Foreskin melanocyte (primary cell): ENCODE measurements at places on chromosomes 3 and 15.
A peak's percentile ranks its signal among the peaks of the same experiment; 100 is the strongest.

DNA sequence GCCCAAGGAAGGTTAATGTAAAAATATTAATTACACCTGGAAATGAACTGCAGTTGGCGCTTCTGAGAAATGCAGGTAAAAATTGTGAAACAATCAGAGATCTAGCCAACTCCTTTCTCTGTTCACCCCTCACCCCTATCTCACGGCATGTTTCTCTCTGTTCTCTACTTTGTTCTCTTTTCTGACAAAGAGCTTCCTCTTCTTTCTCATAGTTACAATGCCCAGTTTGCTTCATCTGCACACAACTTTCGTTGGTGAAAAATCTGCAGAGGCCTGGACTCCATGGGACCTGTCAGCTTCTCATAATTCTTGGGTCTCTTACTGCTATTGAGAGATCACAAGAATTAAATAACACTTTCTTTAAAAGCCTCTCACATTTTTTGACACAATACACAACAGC is 212.9 kb upstream of the LRRN1 start:
- DNase-seq, result no peak

GRCh38 chr3:158808697-158809096 is 6.8 kb downstream of the MFSD1 start:
- DNase-seq, result no peak

- DNase-seq, result peak; percentile 50
Measured at GRCh38 chr15:86165265-86166211, 85.9 kb downstream of the AGBL1 start.

- no peak for DNase-seq
Measured at GRCh38 chr3:61420136-61420759, 141.1 kb upstream of the PTPRG start.

- DNase-seq, result no peak
Measured at GRCh38 chr3:187516446-187517185, 148.4 kb downstream of the RTP4 start.

DNA sequence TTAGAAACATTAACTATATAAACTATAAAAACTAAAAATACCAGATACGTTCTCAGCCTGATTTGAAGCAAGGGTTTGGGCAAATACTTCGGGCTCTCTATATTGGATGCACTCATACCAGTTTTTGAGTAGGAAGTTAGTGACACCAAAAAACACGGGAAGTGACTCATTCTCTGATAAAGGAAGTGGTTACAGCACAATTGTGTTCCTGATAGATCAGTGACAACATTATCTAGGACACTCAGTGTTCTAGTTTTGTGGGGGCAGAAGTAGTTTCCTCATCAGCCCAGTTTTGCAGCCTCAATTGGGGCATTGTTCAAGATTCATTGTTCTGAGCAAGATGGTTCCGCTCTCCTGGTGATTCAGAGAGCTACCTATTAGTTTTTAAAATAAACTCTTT is 469.6 kb upstream of the DPPA4 start:
- DNase-seq, result peak; percentile 57

DNA sequence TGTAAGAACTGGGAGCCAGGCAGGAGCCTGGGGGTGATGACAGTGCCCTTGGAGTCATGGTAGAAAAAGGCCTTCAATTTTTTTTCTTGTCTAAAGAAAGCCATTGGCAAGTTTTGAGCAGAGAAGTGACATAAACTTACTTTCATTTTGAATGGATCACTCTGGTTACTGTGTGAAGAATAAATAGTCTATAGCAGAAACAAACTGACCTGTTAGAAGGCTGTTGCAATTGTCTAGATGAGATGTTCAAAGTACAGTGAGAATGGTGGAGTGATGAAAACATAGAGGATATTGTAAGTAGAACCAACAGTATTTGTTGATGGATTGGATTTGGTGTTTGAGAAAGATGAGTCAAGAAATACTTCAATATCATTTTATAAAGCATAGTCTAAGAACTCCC is 439.9 kb downstream of the TBL1XR1 start:
- no peak for DNase-seq

- DNase-seq, result no peak
Measured at GRCh38 chr3:89164774-89165173, 57.4 kb downstream of the EPHA3 start.

DNA sequence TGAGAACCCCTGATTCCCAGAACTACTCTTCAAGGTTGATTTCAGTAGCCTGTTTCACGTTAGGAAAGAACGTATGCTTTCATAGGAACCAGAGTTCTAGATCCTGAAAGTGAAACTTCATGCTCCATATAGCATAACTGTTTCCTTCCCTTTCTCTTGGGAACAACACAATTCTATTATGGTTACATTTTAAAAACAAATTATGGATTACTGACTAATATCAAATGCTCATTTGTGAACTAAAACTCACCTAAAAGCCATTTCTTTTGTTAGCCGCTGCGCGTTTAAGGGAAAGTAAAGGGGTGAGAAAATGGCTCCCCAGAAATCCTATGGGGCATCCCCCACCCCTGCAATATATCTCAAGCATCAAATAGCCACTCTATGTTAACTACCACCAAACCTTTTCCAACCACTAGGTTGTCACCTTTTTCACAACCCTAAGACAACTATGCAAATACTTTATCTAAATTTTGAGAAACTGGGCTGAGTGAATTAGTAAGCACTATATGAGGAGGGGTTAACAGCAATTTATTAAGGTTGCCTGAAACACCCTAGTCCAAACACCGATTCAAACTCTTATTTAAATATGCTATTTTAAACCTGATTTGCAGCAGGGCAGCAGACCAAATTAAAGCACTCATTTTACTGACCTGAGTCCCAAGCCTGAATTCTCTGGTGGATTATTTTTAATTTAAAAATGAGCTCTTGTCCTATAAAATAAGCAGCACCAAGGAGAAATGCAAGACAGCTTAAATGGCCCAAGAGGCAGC is 2.4 kb downstream of the SIAH2 start:
- no peak for DNase-seq

- DNase-seq, result no peak
Measured at GRCh38 chr15:98124581-98124980, 164.1 kb downstream of the ARRDC4 start.

DNA sequence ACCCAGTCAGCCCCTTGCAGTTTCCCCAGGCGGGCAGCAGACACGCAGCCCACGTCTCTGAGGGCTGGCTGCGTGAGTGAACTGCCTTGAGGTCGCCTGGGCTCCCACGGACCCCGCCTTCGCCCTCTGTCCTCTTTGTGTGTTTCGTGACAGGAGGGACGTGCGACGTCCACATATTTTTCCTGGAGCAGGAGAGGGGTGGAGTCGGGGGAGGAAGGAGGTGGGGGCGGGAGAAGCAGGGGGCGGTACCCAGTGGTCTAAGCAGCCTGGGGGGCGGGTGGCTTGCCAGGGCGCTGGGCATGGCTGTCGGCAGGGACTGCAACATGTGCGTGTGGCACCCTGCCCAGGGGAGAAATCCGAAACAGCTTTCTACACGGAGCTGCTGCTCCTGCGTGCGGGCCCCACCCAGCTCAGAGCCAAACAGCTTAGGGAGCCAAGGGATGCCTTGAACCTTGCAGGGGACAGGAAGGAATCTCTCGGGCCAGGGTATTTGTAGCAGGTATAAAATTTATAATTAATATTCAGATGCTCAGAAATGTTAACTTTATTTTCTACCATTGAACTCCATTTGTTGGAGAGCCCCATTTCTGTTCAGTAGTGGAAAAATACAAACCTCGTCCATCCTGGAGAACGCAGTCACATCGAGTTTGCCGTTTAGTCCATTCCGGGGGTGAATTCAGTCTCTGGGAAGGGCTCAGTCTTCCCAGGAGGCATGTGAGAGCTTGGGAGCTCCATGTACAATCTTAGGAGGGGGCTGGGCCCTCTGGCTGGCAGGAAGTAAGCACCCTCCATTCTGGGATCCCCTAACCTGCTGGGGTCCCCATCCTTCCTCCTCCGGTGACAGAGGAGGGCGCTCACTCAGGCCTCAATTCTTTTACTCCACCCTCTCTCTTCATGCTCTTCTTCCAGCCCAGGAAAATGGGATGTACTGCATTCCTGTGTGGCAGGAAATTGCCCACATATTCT is 79.1 kb upstream of the MEF2A start:
- peak; percentile 33 for DNase-seq

- no peak for DNase-seq
Measured at GRCh38 chr15:49036650-49037545, 9.3 kb downstream of the SECISBP2L start.

DNA sequence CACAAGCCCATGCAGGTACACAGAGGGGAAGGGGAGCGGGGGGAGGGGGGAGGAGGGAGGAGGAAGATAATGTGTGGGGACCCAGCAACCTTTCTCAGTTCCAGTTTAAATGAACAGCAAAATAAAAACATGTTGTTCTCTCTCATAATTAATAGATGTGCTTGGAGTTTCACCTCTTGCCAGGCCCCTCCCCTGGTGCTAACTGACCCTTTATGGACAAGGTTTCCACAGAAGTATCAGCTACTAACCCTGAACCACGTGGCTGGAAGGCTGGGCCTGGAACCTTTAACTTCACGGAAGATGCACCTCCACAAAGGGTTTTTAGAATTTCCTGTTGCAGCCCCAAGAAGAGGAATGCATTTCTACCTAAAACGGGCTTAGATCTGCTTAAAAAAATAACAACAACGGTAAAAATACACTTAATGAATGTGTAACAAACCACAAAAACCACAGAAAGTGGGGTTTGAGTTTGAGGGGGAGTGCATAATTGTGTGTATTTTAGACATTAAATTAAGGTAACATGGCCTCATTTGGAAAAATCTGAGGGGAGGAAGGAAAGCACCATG is 14.8 kb upstream of the SMAD3 start:
- DNase-seq, result no peak

DNA sequence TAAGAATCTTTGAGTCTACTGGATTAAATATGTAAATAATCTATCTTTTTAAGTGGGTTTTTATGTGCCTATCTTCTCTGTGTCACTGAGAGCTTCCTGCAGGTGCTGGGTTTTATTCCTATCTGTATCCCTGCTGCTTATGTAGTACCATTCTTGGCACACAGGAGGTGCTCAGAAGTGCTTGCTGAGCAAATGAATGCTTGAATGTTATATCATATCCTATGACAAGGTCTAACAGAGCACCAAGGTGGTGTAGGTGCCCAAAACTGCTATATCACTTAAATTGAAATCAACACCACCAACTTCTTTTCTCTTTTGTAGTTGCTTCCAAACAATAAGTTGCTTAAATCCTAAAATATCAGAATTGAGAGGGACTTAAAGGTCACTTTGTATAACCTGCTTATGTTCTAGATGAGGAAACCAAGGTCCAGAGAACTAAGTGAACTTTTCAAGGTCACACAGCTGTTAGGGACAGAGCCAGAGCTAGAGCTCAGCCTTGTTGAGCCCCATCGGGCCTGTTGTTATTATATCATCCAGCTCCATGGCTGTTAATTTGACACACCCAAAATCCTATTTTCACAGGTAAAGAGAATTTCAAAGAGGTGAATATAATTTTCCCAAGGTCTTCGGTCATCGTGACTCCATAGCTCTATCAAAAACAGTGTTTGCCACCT is 46.0 kb downstream of the CCNL1 start:
- no peak for DNase-seq

DNA sequence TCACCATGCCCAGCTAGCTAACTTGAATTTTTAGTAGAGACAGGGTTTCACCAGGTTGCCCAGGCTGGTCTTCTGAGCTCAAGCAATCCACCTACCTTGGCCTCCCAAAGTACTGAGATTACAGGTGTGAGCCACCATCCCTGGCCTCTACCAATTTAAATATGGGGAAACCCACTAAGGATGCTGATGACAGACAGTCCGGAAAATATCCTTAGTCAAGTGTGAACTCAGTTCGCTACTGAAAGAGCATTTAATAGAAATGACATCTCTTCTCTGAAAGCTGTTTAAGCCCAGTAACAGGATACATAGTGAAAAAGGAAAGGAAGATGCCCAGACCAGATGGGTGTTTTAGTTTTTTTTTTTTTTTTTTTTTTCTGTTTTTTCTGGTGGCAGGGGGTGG is 7.7 kb upstream of the GRAMD2A start:
- no peak for DNase-seq

GRCh38 chr15:37931868-37932267 is 2.6 kb upstream of the TMCO5A start:
- DNase-seq, result no peak

DNA sequence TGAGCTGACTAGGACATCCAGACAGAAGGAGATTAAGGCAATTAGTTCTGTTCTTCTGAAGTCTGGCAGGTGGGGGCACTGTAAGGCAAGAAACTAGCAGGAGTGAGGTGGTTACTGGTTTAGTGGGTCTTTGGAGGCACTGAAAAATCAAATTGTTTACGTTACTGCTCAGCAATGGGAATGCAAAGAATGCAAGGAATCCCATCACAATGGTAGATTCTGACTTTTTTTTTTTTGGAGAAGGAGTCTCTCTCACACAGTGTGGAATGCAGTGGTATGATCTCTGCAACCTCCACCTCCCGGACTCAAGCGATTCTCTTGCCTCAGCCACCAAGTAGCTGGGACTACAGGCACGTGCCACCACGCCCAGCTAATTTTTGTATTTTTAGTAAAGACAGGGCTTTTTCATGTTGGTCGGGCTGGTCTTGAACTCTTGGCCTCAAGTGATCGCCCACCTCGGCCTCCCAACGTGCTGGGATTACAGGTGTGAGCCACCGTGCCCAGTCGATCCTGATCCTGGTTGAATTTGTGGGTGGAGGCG is 16.4 kb downstream of the FAM107A start:
- peak; percentile 33 for DNase-seq

DNA sequence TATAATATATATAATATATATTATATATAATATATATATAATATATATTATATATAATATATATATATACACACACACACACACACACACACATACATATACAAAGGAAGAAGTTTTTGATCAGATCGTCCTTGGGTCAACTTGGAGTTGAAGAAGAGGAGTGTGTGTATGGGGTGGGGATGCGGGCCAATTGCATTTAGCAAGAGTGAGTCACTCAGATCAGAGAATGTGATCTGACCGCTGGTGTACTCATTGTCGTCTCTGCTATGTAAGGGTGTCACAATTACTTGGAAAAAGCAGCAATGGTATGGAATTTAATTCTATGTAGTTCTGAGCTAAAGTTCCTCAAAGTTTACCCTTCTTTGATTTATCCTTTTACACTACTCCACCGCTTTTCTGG is 4.6 kb upstream of the VGLL3 start:
- DNase-seq, result no peak

- no peak for DNase-seq
Measured at GRCh38 chr3:24338409-24339130, 156.1 kb downstream of the THRB start.

DNA sequence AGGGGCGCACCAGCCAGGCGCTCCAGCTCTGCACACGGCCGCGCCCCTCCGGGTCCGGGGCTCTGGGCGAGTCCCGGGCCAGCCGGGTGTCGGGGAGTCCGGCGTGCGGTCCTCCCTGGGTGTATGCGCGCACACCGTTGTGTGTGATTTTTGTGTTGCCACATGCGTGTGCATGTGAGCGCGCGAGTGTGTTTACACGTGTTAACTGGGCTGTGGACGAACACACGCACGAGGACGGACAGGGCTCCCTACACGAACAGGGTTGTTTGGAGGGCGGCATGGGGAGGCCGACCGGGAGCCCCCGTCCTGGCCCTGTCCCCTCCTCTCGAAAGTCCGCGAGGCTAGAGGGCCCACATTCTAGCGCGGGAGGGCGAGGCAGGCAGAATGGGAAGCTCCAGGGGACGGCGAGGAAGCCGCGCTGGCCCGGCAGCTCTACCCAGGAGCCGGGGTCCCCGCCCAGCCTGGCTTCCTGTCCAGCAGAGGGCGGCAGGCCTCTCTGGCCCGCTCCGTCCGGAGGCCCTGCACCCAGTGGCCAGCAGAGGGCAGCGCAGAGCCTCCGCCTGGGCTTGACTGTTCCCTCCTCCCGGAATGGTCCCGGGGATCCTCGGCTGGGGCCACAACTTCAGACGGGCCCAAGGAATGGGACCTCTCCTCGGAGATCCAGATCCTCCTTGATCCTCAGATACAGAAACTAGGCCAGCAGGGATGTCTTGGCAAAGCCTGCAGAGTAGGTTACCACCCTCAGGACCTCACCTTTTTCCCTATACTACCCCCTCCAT is 611 bp upstream of the LINGO1 start:
- peak; percentile 75 for DNase-seq
